ENCODE measurements at places on chromosomes 2 and 18.
A peak's percentile ranks its signal among the peaks of the same experiment; 100 is the strongest.

DNA sequence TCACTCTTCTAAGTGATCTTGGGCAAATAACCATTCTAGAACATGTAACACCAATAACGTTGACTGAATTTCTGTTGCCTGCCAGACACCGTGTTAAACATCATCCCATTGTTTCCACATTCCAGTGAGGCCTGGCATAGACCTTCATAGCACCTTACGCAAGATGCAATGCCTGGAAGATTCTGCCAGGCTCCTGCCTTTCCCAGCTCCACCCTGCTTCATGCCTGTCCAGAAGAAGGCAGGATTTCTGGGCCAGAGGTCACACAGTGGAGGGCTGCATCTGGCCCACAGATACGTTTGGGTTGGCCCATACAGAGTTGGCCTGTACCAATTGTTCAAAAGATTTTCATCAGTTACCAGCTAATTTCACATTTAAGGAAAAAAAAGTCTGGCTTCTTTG lies 46.3 kb downstream of the EN1 start:
- peak; percentile 41 for DNase-seq

- no peak for DNase-seq
These were observed 63.7 kb upstream of the HPCAL1 start for GRCh38 chr2:10238991-10239485.

GRCh38 chr18:77899972-77900754 lies 650.5 kb downstream of the GALR1 start:
- DNase-seq: no peak

- DNase-seq: no peak
These were observed 184.4 kb downstream of the DYSF start for GRCh38 chr2:71637736-71638135.

DNA sequence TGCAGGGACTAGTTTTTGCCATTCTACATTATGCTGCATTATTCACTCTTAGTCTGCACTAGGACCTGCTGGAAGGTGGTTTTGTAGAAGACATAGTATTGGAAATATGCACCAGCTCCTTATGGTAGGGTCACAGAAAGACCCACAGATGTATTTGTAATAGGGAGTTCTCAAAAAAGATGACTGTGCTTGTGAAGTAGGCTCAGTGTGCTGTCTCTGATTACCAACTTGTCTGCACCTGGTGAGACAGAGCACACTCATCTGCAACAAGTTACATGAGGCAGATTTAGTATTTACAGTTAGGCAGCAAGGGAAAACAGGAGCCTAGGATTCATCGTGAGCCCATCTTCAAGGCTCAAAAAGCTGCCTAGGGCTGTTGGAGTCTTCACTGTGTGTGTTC lies 29.4 kb downstream of the RHBDD1 start:
- no peak for DNase-seq

DNA sequence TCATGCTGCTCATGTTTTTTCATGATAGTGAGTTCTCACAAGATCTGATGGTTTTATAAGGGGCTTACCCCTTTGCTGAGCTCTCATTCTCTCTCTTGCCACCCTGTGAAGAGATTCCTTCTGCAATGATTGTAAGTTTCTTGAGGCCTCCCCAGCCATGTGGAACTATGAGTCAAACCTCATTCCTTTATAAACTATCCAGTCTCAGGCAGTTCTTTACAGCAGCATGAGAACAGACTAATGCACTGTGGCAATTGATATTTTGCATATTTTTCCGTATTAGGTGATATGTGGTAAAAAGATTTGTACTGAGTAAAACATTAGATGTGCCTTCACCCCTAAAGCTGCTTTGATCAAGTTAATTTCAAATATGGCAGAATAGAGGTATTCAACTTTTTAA lies 48.8 kb downstream of the RAB27B start:
- no peak for DNase-seq
